ENCODE measurements at places on chromosomes 3 and 15.

DNA sequence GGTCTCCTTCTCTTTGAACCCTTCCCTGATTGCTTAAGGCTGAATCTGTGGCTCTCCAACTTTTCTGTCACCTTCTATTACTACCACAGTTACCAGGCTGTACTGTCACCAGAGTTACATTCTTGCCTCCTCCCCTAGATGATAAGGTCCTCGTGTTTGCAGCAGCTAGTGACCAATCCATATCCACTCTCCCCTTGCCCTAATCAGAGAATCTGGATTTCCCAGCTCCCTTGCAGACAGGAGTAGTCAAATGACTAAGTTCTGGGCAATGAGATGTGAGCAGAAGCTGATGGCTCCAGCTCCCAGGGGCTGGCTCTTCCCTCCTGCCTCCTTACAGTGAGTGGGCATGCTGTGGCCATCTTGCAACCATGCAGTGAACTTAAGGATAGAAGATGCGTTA is 95.4 kb upstream of the VGLL4 start:
- no peak for DNase-seq

GRCh38 chr3:10370429-10370828 is 49.5 kb upstream of the SEC13 start:
- no peak for DNase-seq

DNA sequence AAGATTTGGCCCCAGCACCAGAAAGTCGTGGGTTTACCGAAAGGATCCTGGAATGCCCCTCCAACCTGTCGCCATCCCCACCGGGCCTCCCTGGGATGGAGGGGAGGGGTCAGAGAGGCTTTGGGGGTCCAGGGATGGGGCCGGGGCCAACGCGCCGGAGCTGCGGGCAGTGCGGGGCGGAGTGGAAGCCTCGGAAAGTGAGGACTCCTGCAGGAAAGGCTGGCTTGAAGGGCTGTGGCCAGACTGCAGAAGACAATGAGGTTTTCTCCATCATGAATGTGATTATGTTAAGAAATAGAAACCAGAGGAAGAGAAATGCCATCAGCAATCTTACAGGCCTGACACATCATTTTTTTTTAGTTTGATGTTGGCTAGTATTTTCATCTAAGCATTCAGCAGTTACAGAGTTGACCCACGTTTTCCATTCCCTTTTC is 738 bp downstream of the YEATS2 start:
- DNase-seq: peak; percentile 41

DNA sequence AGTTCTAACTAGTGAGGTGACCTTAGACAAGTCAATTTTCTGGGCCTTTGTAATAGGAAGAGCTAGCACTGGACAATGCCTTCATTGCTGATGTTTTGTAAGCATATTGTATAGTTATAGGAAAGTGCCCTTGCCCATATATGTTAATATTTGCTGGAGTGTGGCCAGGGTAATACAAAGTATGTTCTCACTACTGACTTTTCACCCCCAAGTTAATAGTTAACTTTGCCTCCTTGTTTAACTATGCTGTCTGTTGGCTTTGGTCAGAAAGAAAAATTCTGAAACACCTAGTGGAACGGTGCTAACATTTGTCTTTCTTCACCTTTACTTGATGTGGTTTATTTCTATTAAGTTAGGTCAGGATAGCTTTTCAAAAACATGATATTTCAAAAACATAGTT is 287.4 kb upstream of the CTNNB1 start:
- no peak for DNase-seq

GRCh38 chr15:85412066-85412465 is 31.7 kb downstream of the AKAP13 start:
- no peak for DNase-seq

DNA sequence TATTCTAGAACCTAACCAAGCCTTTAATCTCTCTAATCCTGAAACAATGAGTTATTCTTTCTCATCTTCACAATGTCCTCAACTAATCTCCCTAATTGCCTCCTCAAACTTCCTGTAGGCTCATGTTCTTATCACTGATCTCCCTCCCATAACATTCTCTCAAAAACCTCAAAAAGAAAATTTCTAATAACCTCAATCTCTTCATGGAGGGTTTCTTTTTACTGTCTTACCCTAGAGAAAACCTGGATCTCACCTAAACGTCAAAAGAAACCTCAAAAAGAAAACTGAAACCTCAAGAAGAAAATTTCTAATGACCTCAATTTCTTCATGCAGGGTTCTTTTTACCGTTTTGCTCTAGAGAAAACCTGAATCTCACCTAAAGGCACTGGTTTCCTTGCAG is 150.2 kb downstream of the GSK3B start:
- DNase-seq: no peak

GRCh38 chr3:37761586-37761985 is 100.1 kb upstream of the CTDSPL start:
- DNase-seq: no peak

DNA sequence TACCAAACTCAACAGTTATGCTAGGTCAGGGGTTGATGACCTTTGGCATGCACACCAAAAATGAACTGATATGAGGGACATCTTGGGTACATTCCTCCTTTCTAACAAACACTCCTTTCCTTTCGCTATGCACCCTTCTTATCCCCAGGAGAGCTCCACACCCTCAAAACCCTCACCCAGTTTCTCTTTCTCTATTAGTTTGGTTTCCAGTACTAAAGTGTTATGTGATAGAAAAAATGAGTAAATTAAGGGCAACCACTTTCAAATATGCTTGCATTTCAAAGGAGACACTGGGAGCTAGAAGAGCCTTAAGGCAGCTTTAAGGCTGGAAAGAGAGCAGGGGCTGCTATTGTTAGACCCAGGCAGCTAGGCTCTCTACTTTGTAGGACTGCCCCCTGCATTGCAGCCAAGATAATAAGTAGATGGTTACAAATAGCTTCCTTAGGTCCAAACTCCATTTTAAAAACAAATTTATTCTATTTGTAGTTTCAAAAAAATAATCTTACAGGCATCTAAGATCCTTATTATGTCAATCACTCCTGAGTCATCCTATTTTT is 244.3 kb downstream of the ZIC1 start:
- DNase-seq: no peak

DNA sequence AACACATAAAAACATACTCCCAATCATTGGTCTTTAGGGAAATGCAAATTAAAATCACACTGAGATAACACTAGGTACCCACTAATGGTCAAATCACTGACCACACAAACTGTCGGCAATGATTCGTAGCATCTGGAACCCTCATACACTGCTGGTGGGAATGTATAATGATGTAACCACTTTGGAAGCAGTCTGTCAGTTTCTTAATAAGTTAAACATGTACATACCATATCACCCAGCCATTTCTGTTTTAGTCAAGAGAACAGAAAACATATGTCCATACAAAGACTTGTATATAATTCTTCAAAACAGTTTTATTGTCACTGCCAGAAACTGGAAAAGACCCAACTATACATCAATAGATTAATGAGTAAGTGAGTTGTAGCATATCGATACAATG is 63.3 kb upstream of the LRRC3B start:
- DNase-seq: no peak

DNA sequence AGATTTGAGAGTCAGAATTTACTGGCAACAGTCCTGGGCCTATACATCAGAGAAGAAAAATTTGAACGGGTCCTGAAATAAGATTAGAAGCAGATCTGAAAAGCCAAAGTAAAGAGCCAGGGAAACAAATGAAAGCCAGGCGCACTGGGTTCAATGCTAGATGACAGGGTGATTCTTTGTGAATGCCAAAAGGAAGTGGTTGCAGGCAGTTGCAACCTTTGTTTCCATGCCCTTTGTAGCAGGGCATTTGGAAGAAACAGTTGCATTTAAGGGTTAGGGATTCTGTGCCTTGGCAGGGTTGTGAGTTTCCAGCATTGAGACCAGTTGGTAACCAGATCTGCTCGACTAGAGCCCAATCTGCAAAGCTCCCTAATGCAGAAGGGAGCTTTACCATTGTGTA is 36.4 kb upstream of the MTHFS start:
- no peak for DNase-seq

DNA sequence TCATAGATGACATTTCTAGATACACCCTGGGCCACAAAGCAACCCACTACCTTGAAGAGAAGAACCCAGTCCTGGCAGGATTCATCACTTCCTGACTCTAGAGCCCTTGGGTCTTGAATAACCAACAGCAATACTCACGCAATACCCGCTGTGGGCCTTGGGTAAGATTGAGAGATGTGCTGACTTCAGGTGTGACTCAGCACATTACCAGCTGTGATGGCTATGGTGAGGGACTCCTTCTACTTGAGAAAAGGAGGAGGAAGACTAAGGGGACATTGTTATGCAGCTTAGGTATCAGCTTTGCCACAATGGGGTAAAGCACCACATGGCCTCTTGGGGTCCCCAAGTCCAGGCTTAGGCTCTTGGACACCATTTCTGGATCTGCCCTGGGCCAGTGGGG is 14.9 kb downstream of the C3orf33 start:
- DNase-seq: no peak

- no peak for DNase-seq
Observed at GRCh38 chr3:19559724-19560442, 374.1 kb downstream of the EFHB start.

GRCh38 chr3:66933233-66933632 is 64.9 kb upstream of the KBTBD8 start:
- DNase-seq: no peak

DNA sequence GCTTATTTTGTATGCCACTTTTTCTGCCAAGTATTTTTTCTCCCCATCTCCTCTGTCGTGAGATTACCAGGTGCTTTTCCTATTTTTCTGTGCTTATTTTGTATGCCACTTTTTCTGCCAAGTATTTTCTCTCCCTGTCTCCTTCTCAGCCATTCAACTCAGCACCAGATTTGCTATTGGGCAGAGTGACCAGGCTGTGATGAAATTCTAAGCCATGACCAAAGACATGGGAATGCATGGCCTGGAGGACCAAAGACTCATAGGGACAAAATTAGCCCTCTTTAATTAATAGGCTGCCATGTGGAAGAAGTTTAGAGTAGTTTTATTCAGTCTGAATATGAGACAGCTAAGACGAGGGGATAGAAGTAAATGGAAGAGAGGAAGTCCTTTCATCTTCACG is 257.4 kb downstream of the SQOR start:
- DNase-seq: no peak

DNA sequence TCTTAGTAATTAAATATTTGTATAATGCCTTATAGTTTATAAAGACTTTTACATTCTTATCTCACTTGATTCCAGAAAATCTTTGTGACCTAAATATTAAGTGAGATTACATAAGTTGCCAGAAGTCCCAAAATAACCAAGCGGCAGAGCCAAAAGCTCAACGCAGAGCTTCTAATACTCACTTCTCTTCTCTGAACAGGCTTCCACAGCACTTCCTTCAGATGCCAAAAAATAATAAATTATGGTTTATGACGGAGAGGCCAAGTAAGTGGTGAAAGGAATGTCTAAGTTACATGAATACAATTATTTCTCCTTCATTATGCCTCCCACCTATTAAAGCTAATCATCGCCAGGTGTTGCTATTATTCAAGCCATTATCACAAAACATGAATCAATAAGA is 110.3 kb downstream of the GBE1 start:
- no peak for DNase-seq

DNA sequence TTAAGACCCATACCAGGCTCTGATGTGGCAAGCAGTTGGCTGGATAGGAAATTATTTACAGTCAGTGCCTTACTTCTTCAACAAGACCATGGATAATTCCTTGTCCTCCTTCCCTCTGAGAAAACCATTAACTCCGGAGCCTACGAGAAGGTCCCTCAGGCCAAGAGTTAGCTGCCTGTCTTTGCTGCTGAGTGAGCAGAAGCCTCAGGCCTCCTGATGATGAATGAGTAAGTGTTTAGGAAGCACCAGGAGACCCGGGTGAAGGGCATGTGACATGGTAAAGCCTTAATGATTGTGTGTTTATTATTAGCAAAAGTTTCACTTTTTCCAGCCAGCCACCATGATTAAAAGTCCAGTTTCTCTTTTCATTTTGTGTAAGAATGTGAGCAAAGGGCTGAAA is 174.9 kb upstream of the TOPAZ1 start:
- DNase-seq: no peak

GRCh38 chr3:52313774-52314188 is 2.3 kb upstream of the DNAH1 start:
- DNase-seq: no peak

- no peak for DNase-seq
Observed at GRCh38 chr15:39075756-39076341, 505.0 kb upstream of the THBS1 start.

DNA sequence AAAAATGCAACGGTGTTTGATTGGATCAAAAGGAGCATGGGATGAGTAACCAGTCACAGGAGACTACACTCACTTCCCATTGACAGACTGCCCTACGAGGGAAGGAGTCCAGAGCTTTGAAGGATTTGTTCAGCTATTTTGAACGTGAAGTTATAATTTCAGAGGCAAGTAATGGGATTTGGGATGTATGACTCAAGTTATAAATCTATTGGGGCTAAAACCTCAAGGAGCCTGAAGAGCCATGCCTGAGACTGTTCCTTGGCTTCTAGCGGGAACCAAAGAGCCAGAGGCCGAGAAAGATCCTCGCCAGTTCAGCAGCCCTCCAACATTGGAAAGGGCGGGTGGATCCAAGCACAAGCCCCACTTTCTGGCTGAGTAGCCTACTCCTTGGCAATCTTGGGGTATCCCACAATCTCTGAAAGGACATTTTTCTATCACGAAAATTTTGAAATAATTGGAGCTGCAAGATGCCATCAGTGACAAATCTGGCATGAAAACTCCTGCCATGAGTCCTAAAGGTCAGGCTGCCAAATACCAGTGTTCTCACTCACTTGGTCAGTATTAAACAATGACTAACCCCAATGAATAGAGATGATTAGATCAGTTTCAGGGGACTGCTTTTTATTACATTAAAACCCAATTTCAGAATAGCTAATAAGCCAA is 48.6 kb upstream of the SLCO2A1 start:
- DNase-seq: no peak

GRCh38 chr3:61052851-61053250 is 198.4 kb downstream of the FHIT start:
- no peak for DNase-seq

DNA sequence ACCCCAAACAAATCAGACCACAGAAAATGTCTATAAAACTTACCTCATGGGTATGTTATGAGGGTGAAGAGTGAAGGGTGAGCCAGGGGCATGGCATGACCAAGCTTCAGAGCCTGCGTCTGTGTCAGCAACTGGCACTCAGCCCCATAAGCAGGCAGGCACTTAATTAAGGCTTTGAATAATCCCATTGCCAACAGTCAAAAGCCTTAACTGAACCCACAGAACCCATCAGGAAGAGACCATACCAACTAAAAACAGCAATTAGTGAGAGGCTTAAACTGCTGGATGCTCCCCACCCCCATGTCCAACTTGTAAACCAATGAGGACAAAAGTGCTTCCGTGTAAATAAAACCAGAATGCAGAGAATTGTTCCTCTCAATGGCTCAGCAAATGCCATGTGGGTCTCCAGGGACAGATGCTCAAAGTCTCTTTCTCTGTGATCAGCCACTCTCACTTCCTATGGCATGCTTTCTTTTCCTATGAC is 126.0 kb downstream of the MYLK start:
- no peak for DNase-seq
